ENCODE measurements at places on chromosomes 5 and 9.

GRCh38 chr5:74519161-74519571, 121.4 kb downstream of the ENC1 start:
- no peak for DNase-seq

- no peak for DNase-seq
These were observed 113.1 kb upstream of the TBC1D2 start for GRCh38 chr9:98368366-98369065.

DNA sequence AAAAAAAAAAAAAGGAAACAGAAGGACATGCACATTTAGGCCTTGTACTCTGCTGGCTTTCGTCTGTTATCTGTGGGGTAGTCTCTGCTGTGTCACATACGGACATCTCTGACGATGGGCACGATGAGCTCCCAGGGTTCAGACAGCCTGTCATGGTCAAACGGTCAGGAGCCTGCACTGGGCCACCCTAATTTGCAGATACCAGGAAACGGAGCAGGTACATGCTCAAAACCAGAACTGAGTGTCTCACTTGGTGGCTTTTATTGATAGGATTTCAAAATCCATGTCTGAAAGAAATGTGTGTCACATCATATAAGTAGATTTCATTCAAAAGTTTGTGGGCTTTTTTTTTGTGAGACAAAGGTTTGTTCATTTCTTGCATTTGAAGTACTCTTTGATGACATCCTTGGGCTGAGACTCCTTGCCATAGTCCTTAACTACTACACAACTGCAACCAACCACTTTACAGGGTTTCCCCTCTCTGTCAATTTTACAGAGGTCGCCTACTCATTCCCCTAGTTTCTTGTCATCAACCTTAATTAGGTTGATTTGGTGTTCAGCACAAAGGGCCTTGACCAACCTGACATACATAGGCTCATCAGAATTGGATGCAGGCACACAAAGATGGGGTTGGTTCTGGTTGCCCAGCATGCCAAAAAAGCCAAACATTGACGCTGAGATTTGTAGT, 9.0 kb downstream of the CKMT2 start:
- no peak for DNase-seq

GRCh38 chr5:149954798-149955197, 5.8 kb upstream of the SLC26A2 start:
- DNase-seq = no peak

DNA sequence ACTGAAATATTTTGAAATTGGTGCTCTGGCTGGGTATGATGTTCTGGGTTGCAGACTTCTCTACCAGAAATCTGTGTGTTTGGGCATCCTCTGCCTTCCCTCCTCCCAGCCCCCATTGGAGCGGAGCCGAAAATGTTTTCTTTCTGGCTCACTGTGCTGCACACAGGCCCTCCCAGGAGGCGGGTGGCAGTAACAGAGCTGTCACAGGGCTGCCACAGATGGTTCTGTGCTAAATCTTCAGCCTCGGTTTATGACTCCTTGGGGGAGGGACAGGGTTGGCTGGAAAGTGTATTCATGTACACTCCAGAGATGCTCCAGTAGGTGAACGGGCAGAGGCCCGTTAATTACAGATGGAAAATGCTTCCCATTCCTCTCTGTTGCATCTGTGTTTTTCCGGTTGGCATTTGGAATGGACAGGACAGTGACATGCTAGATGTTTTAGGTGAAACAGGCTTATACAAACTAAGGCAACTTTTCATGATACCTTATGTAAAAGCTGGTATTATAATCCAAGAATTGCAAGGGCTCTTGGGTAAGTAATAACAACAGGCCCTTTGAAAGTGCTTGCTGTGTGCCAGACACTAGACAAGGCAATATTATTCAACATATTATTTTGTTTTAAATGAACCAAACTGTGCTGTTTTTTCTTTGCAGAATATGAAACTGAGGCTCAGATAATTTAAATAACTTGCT, 180.2 kb downstream of the ADCY2 start:
- DNase-seq = no peak

- DNase-seq = no peak
These were observed 336.3 kb downstream of the IRX1 start for GRCh38 chr5:3931976-3932375.

Data from stimulated activated CD4-positive, alpha-beta T cell treated with anti-CD3 and anti-CD28 coated beads, Interleukin-1b, Interleukin-23, amount 100 ng/mL, for 1 hour (primary cell).